Fibroblast of mammary gland (primary cell): ENCODE measurements at places on chromosomes 1 and 21.
A peak's percentile ranks its signal among the peaks of the same experiment; 100 is the strongest.

- DNase-seq = peak; percentile 40
Measured at GRCh38 chr1:50181027-50181663, 72.4 kb downstream of the ELAVL4 start.

DNA sequence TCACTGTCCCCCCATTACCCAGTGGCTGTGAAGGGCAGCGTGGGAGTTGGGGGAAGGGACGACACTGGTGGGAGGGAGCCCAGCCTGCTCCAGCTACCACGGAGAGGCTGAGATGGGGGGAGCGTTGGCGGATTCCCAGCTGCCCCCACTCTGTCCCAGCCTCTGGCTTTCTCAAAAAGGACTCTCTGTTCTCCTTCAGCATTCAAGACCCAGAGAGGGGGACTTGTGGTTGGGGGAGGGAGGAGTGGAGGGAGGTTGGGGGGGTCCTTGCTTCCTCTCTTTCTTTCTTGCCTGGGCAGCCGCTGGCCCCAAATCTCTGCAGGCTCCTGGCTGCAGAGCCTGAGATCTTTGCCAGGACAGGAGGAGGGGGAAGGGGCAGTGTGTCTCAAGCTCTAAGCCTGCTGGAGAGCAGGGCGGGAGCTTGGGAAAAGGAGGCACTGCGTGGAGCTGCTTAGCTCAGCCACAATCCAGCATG lies 2.2 kb downstream of the ATP1A2 start:
- peak; percentile 29 for DNase-seq

GRCh38 chr1:74038042-74038441 lies 159.9 kb downstream of the LRRIQ3 start:
- DNase-seq = no peak

GRCh38 chr1:207286786-207287468 lies 34.6 kb upstream of the CD55 start:
- no peak for DNase-seq

DNA sequence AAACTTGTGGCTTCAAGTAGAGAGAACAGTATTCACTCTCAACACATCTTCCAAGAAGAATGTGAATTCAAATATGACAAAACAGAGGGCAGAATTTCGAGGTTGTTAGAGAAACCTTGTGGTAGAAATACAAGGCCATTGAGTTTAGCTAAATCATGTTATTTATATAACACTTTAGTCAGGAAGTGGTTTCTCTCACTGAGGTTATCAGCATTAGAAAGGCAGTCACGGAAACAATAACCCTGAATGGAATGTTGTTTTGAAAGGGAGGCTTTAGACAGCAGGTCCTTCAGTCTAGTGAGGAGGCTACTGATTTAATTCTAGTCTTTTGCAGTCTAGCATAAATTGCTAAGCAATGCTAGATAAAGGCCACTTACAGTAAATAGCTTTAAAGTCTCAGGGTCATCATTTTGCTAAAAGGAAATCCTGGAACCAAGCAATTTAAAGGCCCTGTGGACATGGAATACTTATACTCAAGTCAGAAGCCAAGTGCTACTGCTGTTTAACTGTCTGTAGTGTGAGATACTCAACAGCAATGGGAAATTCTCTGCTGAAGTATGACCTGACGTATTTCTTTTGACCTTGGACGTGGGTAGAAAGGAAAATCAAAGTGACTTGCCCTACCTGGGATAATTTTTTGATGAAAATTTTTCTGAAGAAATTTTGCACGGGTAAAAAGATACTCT lies 89.0 kb upstream of the CHODL start:
- DNase-seq = no peak

DNA sequence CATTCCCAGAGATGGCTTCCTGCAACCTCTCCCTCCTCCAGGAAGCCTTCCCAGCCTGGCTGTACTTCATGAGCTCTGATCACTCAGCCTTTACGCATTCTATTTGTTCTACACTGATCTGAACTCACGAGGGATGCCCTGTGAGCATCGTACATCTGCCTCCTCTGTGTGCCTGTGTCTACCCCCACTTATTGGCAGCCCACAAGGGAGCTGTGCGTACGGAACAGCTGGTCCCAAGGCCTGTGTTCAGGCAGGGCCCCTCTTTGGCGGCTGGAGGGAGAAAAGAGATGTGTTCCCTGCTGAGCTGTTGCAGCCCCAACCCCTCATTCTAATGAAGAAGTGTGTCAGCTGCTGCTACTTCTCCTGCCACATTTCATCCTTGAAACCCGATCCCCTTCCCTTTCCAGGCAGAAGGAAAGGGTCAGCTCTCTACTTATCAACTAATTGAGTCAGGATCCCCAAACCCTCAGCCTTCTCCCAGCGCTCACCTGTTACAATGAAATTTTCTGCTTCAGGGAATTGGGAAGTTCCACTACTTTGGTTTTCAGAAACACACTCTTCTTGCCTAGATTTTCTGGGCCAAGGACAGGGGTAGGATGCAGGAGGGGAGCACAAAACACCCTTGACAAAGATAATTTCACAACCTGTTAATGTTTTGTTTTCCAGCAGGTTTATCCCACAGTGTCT lies 3.2 kb downstream of the INKA2 start:
- DNase-seq = no peak

GRCh38 chr1:92446546-92446945 lies 40.2 kb downstream of the GFI1 start:
- peak; percentile 6 for DNase-seq
